ENCODE measurements at places on chromosomes 7 and 10. TPM values are rescaled to one million over a fixed set of nuclear protein-coding genes. Genes with fewer than 3 reads are reported as not detected.

GPR26 gene
- not detected for total RNA-seq

SOSTDC1 gene
- not detected for total RNA-seq

RAMP3 gene
- not detected for total RNA-seq

VWC2 gene
- not detected for total RNA-seq

LRRD1 gene
- not detected for total RNA-seq

SLC13A1 gene
- total RNA-seq: not detected

OGDHL gene
- total RNA-seq: 0.13 TPM

RGR gene
- total RNA-seq: not detected

SEM1 gene
- total RNA-seq: 339 TPM

ZNF789 gene
- total RNA-seq: 6.8 TPM

CUTC gene
- 33.9 TPM for total RNA-seq

WNT2 gene
- not detected for total RNA-seq

ATG9B gene
- total RNA-seq: 0.42 TPM

SEMA3A gene
- total RNA-seq: 5.8 TPM

FMC1 gene
- 39.0 TPM for total RNA-seq

PDLIM1 gene
- total RNA-seq: 231 TPM

STEAP1B gene
- not detected for total RNA-seq

FANK1 gene
- total RNA-seq: 2.8 TPM

EBLN1 gene
- total RNA-seq: not detected

CDH23 gene
- total RNA-seq: 3.4 TPM

PBLD gene
- 3.1 TPM for total RNA-seq

TRIM50 gene
- not detected for total RNA-seq

HPSE2 gene
- total RNA-seq: not detected
